H4 (cell line): ENCODE measurements at places on chromosomes 16 and 17.

DNA sequence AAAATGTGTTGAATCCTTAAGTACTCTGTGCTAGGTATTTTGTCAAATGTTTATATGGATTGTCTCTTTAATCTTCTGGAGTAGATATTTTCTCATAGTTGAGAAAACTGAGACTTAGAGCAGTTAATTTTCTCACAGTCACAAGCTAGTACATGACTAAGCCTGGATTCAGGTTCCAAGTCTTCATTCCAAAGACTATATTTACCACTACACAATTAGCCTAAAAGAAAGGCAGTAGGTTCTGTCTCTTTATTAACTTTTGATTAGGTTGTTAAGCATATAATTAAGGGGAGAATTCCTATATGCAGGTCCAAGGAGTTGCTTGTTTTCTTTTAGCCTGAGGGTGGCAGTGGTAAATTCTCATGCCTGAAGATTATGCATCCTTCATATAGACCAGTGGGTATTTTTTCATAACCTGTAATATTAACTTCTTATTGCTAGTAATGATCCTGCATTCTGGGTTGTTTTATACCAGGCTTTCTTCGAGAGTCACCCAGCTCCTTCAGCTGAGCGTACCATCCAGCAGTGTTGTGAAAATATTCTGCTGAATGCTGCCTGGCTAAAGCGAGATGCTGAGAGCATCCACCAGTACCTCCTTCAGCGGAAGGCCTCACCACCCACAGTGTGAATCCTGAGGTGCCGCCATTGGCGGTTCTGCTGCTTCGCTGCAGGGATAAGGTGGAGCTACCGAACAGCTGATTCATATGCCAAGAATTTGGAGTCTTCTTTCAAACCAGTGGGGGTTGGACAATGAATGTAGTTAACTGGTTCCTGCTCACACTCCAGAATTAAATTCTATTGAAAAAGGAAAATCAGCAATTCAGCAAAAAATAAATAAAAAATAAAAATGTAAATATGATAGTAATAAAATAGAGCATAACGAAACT lies 28.2 kb upstream of the KPNB1 start:
- DNase-seq: peak; percentile 89

GRCh38 chr16:23058576-23058975 lies 90.7 kb downstream of the USP31 start:
- DNase-seq: no peak

- DNase-seq: no peak
Measured at GRCh38 chr16:3988824-3989223, 108.3 kb upstream of the CREBBP start.

- DNase-seq: peak; percentile 85
Measured at GRCh38 chr17:82330322-82331239, 3.0 kb downstream of the SECTM1 start.

DNA sequence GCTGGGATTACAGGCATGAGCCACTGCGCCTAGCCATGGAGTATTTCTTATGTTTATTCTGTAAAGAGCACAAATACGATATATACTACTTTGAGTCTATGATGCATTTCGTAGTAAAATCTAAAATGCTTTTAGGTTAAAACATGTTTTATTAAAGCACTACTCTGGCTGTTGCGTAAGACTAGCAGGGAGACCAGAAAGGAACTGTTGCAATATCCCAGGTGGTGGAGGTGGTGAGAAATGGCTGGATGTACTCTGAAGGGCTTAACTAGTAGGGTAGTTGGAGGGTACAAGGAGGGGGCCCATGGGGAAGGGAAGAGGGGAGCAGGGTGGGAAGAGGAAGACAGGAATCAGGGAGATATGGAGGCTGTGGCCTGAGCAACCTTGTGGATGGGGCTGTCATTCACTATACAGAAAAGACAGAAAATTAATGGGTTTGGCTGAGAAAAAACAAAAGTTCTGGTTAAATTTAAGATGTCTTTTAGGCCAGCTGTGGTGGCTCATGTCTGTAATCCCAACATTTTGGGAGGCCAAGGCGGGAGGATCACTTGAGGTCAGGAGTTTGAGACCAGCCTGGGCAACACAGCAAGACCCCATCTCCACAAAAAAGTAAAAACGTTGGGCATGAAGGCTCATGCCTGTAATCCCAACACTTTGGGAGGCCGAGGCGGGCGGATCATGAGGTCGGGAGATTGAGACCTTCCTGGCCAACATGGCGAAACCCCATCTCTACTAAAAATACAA lies 35.8 kb downstream of the ST3GAL2 start:
- peak; percentile 30 for DNase-seq

GRCh38 chr17:33647956-33648355 lies 354.9 kb upstream of the ASIC2 start:
- no peak for DNase-seq

GRCh38 chr16:82088483-82088882 lies 53.4 kb downstream of the HSD17B2 start:
- no peak for DNase-seq

DNA sequence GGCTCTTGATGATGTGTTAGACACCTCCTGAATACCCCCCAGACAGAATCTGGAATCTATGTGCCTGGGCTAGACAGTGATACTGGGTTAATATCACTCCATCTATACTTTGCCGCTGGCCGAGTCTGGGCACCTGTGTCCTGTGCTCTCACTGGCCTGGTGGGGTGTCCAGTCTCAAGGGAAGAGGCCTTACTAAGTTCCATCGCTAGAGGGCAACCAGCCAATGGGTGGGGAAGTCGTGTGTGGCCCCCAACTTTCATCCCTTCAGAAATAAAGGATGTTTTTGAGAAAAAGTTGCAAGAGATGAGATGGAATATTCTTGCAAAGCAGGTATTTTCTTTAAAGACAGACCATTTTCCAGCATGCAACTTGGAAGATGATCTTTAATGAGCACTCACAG lies 1.6 kb upstream of the GLP2R start:
- no peak for DNase-seq

GRCh38 chr17:50582741-50583140 lies 22.2 kb downstream of the CACNA1G start:
- DNase-seq: no peak

GRCh38 chr17:1050246-1050995 lies 53.5 kb downstream of the TIMM22 start:
- no peak for DNase-seq

GRCh38 chr17:5781236-5781927 lies 197.1 kb upstream of the NLRP1 start:
- no peak for DNase-seq

- no peak for DNase-seq
Measured at GRCh38 chr16:49120631-49121030, 161.0 kb downstream of the CBLN1 start.

DNA sequence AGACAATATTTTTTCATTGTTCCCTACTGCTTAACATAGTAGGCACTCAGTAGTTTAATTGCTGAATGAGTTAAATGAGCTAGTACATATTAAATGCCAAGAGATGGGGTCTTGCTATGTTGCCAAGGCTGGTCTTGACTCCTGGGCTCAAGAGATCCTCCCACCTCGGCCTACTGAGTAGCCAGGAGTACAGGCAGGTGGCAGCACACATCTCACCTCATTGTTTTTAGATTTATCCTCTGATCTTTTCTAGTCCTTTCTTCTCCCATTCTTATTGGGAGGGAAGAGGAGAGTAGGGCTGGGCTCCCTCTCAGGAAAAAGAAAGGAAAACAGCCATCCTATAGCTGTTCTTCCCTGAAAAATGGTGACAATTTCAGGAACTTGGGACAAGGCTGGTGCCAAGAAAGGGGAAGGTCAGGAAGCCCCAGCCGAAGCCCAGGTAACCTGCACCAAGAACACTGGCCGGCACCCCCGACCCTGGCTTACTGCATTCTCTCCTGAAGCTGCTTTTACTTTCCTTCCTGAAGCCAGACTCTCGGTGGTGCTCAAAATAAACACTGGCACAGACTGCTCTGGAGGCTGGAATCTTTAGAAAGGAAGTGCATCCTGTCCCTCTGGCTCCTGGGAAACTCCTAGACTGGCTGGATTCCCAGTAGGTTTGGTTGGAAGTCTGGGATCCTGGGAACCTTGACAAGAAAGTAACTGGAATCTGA lies 2.7 kb downstream of the TNFAIP1 start:
- DNase-seq: peak; percentile 71

- DNase-seq: no peak
Measured at GRCh38 chr17:66172144-66172543, 19.8 kb downstream of the CEP112 start.

- no peak for DNase-seq
Measured at GRCh38 chr17:1059131-1059795, 62.3 kb downstream of the TIMM22 start.

DNA sequence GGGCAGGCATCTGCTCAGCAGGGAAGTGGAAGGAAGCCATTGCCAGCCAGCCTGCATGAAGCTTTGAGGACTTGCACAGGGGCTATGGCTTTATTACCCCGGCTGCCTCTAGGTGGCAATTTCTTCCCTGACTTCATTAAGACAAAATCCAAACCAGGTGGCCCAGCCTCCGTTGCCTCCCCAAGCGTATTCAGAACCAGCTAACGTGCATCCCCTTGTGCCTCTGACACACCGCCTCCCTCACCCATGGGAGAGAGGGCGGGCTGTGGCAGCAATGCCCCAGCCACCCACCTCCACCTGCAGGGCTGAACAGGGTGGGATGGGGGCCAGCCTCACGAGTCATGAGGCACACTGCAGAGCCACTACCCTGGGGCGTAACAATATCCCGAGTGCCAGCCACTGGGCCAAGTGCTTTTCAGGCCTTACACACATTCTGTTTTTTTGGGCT lies 6.8 kb downstream of the KIFC3 start:
- peak; percentile 39 for DNase-seq

DNA sequence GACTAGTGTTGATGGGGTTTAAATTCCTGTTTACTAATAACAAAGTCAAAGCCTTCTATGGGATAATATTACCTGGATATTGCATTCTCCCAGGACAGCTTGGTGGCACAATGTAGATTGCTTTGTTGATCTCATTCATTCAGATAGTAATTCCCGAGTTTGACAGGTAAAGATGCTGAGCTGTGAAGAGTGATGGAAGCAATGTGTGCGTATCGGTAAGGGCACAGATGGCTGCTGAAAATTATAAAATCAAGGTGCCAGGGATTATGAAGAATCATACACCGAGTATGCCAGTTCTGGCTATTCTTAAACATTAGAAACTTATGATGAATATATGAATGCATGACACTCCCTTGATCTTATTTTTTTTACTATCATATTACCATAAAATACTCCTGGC lies 100.6 kb upstream of the CNTNAP4 start:
- no peak for DNase-seq

GRCh38 chr16:10992112-10992511 lies 47.7 kb downstream of the CLEC16A start:
- DNase-seq: peak; percentile 55

GRCh38 chr17:63295839-63296590 lies 150.1 kb downstream of the CYB561 start:
- no peak for DNase-seq

DNA sequence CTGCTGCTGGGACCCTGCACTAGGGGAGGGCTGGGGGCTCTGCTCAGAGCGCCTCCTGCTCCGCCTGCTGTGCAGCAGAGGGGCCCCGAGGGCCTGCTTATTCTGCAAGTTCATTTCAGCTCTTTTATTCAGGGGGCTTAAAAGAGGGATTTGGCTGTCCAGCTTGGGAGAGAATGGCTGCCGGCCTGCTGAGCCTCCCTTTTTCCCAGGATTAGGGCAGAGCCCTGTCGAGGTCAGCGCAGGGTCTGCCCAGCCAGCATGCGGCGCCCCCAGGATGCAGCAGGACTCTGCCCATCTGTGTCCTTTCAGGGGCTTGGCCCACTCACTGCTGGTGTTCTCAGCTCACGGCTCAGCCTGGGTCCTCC lies 1.1 kb downstream of the SMIM5 start:
- DNase-seq: no peak
